Activated naive CD4-positive, alpha-beta T cell treated with anti-CD3 and anti-CD28 coated beads for 36 hours (primary cell): ENCODE measurements at places on chromosomes 4 and X.

DNA sequence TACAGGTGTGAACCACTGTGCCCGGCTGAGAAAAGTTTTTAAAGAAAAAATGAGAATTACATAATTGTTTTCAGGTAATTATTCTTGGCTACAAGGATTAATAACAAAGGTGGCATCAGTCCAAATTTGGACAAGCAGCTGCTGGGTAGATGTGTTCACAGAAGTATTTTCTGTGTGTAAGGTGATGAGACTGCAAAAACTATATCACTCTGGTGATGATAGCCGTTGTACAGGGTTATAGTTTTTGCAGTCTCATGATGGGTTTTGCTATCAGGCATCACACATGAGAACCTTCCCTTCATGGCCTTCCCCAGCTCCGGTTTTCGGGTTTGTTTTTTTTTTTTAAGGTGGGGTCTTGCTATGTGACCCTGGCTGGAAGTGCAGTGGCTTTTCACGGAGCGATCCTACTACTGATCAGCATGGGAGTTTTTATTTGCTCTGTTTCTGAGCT, 5.1 kb upstream of the SLC10A3 start:
- no peak for DNase-seq
- H3K4me1 ChIP-seq, result peaks cover 5% of the 10 kb centered on the region
- no peak overlapping the region for H3K4me3 ChIP-seq

DNA sequence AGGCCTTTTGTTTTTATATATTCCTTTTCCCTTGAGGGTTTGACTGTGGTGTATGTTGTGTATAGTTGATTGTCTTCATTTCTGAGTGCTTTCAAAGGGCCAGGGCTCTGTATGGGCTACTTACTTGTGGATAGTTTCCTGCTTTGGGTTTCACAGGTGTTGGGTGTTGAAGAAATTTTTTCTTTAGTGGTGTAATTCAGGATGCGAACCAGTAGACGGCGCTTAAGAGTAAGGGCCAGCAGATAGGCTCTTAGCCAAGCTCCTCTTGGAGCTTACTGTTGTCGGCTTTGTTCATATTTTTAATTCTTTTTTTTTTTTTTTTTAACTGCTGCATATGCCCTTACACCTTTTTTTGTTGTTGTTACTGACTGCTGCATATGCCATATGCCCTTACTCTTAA, 276.3 kb upstream of the GALNT7 start:
- peaks cover 2% of the 10 kb centered on the region for H3K27me3 ChIP-seq
- H3K36me3 ChIP-seq, result no peaks in the 10 kb centered on the region
- no peak for DNase-seq
- no peak overlapping the region for H3K4me3 ChIP-seq

DNA sequence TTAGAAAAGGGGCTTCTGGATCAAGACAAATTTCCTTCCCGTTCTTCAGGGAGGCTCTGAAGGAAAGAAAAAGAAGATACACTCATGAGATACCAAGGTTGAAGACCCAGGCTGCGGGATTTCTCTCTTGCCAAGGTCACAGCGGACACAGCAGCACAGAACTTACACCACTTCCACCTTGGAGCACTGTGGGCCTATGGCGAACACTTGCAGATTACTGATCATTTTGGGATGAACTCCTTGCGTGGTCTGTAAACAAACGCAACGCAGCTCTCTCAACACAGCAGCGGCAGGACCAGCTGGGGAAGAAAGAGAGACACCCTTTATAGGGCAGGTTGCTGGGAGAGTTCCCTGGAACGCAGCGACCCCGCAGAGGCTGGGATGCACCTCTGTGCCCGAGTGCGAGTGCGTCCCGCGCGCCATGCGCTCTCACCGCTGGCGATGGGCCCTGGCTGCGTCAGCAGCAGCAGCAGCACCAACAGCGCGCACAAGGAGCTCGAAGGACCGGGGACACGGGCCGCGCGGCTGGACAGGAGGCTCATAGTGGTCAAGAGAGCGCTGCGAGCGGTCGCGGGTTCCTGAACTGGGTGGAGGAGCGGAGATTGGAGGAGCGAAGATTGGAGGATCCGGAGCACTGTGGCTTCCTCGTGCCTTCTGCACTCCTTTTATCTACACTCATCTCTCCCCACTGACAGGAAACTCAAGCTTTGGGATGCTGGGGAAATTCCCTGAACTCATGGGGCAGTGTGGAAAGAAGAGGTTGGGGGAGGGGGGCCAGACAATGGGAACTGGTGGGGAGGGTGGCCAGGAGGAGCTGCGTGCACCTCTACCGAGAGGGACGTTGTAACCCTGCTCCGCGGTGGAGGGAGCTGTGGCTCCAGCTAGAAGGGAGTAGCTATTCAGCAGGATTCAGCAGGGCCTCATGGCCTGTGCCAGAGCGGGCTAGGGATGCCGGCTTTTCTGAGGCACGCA, at the start of gene CXCL5:
TSS of gene CXCL5 (minus strand) at position 638 of the 972 bp plus-strand sequence. CDS start at position 542, 96 bp downstream.
- no peak for DNase-seq
- H3K36me3 ChIP-seq, result no peaks in the 10 kb centered on the region
- H3K4me1 ChIP-seq, result no peaks in the 10 kb centered on the region
- peaks cover 19% of the 10 kb centered on the region for H3K27me3 ChIP-seq

DNA sequence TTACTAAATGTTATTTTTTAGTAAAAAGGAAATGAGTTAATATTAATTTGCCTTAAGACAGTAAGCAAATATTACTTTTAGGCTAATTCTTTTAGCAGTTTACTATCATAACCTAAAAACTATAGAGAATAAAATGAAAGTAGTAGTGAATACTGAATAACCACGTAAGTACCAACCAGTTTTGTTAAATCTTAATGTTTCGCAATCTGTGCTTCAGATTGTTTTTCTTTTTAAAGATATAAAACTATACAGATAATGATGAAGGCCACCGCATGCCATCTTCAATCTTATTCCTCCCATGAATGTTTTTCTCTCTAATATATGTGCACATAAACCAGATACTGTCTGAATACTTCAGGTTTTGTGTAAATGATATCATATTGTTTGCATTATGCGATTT, 6.0 kb downstream of the RRH start:
- no peak for DNase-seq
- H3K27me3 ChIP-seq, result no peaks in the 10 kb centered on the region
- peaks cover 15% of the 10 kb centered on the region for H3K36me3 ChIP-seq
- no peak overlapping the region for H3K4me3 ChIP-seq

DNA sequence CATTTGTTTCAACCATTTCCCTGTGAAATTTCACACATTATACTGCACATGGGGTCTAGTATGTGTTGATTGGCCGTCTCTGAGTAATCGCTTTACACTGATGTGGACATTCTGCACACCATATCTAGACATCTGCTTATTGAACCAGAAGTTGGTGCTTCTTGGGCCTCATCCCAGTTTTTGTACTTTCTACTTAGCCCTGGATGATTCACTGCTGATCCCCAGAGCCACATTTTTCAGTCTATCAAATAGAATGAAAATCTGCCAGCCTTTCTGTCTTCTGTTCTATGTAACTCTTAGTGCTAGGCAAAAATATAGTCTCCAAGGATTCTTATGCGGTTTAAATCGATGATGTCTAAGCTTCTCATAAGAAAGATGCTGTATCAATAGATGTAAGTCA, 40.5 kb upstream of the RELL1 start:
- H3K4me1 ChIP-seq, result peaks cover 15% of the 10 kb centered on the region
- H3K27ac ChIP-seq, result no peak overlapping the region
- no peak overlapping the region for H3K4me3 ChIP-seq
- no peak for DNase-seq
- no peaks in the 10 kb centered on the region for H3K36me3 ChIP-seq

GRCh38 chr4:154603033-154603943, 9.2 kb downstream of the FGG start:
- peaks cover 16% of the 10 kb centered on the region for H3K27me3 ChIP-seq
- H3K27ac ChIP-seq, result no peak overlapping the region
- DNase-seq, result no peak

DNA sequence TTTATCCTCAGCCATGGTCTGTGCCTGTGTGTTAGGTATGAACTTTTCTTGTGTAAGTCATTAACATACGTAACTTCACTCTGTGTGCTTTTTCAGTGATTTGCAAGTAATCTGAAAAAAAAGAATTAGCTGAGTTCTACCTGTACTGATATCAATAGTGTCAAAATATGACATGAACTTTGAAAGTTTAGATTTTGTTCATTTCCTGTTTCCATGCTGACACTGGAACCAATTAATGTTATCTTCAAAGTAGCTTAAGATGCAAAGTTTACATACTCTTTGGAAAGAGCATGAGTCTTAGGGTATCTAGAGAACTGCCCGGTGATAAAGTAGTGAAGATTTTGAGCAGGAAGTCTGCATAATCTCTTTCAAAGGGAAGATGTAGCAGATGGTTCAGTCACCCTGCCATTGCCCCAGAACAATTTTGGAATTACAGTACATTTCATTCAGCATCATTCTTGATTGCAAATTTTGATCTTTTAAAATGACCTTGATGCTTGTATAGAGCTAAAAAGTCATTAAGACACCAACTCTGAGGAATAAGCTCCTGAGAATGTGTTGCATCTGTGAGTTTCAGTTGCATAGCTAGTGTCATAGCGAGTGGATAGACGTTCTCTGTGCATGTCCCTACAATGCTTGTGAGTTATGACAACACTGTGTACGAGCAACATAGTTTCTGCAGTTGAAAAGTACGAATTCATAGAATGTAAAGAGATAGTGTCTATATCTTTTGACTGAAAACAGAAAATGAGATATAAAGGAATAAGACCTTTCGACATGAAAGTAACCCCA, 130.5 kb downstream of the PTTG2 start:
- peaks cover 27% of the 10 kb centered on the region for H3K36me3 ChIP-seq
- peak overlapping the region; percentile 77 for H3K27ac ChIP-seq
- no peak overlapping the region for H3K4me3 ChIP-seq
- DNase-seq, result no peak
- H3K4me1 ChIP-seq, result peaks cover 23% of the 10 kb centered on the region

DNA sequence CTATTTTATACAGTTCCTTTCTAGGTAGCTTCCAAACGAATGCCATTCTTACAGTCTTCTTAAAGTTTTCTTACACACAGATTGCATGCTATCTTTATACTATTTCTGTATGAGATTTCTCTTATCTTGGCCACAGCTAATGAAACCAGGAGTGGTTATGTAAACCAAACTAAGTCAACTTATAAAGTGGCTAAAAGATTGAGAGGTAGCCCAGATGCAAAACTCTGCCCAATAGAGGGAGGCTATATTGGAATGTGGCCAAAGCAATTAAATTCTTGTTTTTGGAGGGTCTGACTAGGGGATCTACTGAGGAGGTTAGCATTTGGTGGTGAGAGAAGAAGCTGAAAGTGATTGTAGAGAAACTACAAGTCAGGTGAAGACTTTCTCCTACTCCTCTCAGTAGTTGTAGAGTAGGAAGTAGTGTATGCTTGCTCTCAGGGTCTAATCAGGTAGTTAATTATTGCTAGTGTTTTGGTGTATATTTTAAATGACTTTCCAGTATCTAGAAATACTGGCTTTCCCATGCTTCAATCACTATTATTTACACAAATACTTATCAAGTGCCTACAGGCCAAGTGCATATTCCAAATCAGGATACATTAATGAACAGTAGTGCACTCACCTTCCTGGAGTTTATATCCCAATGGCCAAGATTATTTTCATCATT, 104.2 kb upstream of the HPGD start:
- H3K27ac ChIP-seq, result no peak overlapping the region
- H3K27me3 ChIP-seq, result no peaks in the 10 kb centered on the region
- DNase-seq, result no peak
- H3K36me3 ChIP-seq, result no peaks in the 10 kb centered on the region

DNA sequence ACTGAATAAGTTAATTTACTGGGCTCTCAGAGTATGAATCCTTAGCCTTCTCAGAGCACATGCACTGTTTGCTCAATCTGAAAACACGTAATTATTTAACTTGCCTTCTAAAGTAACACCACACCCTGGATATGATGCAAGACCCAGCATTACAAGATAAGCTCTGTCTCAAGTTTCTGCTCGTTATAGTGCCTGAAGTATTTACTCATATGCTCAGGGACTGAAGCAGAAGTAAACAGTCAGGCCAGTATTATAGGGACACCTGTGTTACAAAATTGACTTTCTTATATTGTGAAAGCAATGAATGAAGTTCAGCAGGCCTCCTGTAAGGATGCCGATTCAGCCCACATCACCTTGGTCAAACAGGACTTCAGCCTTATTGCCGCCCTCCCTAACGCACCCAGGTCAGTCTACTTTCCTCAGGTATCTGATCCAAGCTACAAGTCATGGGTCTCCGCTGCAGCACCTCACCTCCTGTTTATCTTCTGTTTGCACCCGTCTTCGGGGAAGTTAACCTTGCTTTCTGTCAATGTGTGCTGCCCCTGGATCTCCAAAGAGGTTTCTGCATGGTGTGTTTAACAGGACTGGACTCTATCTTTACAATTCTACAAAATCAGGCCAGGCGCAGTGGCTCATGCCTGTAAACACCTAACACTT, 42.8 kb upstream of the KLF3 start:
- no peak for DNase-seq
- H3K4me1 ChIP-seq, result peaks cover 20% of the 10 kb centered on the region
- H3K27me3 ChIP-seq, result no peaks in the 10 kb centered on the region
- H3K4me3 ChIP-seq, result no peak overlapping the region
- no peak overlapping the region for H3K27ac ChIP-seq
- no peaks in the 10 kb centered on the region for H3K36me3 ChIP-seq

GRCh38 chr4:56768763-56769162, 52.7 kb downstream of the SPINK2 start:
- H3K27me3 ChIP-seq, result no peaks in the 10 kb centered on the region
- H3K4me1 ChIP-seq, result no peaks in the 10 kb centered on the region
- no peak overlapping the region for H3K27ac ChIP-seq
- H3K4me3 ChIP-seq, result no peak overlapping the region

- DNase-seq, result no peak
- peaks cover 28% of the 10 kb centered on the region for H3K4me1 ChIP-seq
- no peaks in the 10 kb centered on the region for H3K27me3 ChIP-seq
- H3K4me3 ChIP-seq, result no peak overlapping the region
Observed at GRCh38 chrX:132206259-132206658, 13.0 kb downstream of the RAP2C start.

DNA sequence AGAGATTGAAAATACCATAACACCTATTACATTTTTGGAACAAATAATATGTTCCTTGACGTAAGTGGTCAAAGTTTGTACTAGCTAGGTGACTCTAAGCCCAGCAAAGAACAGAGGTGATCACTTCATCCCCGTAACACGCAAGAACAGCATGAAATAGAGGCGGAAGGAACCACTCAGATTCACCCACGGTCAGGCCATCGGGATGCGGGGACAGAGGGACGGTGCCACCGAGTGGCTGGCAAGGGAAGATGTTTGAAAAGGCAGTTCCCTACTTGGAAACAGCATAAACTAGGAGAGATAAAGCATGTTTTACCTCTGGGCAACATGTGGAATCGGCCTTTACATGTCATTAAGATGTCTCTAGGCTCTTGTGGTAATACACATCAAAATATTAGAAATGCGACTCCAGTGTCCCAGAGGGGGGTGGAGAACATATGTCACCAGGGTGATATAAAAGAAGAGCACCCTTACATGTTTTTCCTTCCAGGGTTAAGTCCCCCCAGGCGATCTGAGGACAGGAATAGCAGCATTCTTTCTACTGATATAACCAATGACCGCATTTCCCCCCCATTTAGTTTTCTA, 84.0 kb downstream of the PHKA2 start:
- no peaks in the 10 kb centered on the region for H3K27me3 ChIP-seq
- peak; percentile 26 for DNase-seq
- no peak overlapping the region for H3K4me3 ChIP-seq
- no peaks in the 10 kb centered on the region for H3K36me3 ChIP-seq
